ENCODE measurements at places on chromosomes 4 and X.

DNA sequence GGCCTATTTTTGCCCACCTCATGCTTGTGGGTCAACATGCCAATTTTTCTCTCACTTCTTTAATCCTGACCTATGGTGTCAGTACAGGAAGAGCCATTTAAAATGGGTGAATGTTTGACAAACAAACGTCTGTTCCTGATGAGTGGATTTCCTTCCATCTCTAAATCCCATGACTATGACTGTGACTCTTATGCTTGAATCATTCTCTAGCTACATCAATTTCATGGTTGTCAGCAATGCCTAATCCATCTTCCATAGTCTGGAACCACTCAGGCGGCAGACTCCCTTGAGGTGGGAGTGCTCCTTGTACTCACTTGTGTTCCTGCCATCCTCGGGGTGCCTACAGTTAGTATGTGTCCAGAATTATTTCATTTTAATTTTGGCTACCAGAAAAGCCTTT lies 194.9 kb upstream of the RPS6KA3 start:
- H3K27ac ChIP-seq: no peak overlapping the region
- H3K36me3 ChIP-seq: no peaks in the 10 kb centered on the region
- H3K4me1 ChIP-seq: no peaks in the 10 kb centered on the region
- no peaks in the 10 kb centered on the region for H3K27me3 ChIP-seq
- DNase-seq: no peak

DNA sequence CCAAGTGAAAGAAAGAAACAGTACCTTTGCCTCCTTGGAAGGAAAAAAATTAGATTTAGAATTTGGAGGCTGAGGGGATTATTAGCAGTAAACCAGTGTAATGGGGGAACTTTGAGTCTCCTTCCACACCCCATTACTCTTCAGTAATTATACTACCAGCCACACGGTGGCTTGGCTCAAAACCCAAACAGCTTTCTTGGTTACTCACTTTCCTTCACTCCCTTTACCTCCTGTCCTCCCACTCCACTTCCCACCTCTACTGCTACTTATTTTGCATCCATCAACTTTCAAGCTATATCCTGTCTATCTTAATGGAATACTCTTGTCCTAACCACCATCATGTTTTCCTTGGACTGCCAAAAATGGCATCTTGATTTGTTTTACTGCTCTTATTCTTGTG lies 310.6 kb upstream of the AADAT start:
- no peaks in the 10 kb centered on the region for H3K4me1 ChIP-seq
- no peak for DNase-seq
- H3K27ac ChIP-seq: no peak overlapping the region
- H3K36me3 ChIP-seq: no peaks in the 10 kb centered on the region

DNA sequence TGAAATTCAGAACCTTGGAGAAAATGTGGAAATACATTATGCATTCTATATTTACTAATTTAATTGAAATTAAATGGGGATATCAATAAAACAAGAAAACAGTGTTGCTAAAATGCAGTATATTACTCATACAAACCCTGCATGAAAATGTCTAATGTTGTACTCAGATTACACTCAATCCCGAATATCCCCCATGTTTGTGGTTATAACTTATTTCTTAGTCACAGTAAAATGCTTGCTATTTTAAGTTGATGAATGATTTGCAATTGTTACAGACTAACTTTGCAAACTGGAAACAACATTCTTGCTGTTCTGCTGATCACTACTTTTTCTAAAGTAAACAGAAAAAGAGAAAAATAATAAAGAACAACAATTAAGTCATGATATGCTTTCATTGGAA lies 33.1 kb upstream of the ANXA10 start:
- H3K27me3 ChIP-seq: peaks cover 28% of the 10 kb centered on the region
- no peak overlapping the region for H3K27ac ChIP-seq
- no peak for DNase-seq
- H3K36me3 ChIP-seq: no peaks in the 10 kb centered on the region

- no peak overlapping the region for H3K4me3 ChIP-seq
- H3K27ac ChIP-seq: no peak overlapping the region
- peaks cover 21% of the 10 kb centered on the region for H3K4me1 ChIP-seq
- H3K27me3 ChIP-seq: peaks cover 3% of the 10 kb centered on the region
- H3K36me3 ChIP-seq: no peaks in the 10 kb centered on the region
These were observed 53.2 kb upstream of the C1QTNF7 start for GRCh38 chr4:15374656-15375055.

DNA sequence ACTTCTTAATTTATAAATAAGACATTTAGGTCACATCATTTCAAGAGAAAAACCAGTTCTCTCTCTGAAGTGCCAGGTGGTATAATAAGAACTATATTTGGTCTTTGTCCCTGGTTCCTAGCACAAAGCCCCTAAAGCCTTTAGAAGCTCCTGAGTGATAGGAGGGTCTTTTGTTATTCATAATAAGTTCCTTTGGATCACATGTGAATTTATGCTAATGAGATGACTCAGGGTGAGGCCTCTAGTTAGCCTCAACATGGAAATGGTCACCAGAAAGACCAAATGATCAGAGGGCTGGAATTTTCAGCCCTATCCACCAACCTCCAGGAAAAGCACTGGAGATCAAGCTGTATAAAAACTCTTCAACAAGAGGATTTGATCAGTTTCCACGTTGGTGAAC lies 68.1 kb upstream of the BLTP1 start:
- H3K4me3 ChIP-seq: no peak overlapping the region
- H3K27ac ChIP-seq: no peak overlapping the region
- no peak for DNase-seq
- peaks cover 5% of the 10 kb centered on the region for H3K4me1 ChIP-seq
- H3K27me3 ChIP-seq: peaks cover 18% of the 10 kb centered on the region
- no peaks in the 10 kb centered on the region for H3K36me3 ChIP-seq

DNA sequence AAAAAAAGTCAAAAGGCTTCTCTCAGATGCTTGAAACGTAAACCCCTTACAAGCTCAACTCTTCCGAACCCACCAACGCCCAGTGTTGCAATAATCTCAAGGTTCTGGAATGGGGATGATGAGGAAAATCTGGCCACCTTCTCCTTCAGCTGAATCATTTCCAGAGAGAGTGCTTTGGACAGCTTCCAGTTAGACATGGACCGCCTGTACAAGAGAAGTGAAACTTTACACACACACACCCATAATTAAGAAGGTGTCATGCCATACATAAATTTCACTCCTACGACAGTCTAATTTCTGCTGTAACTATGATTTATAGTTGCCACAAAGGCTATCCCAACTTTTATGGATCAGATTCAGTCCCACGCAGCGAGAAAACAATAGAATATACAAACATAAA lies 72.3 kb downstream of the PRKG2 start:
- no peak overlapping the region for H3K4me3 ChIP-seq
- H3K36me3 ChIP-seq: no peaks in the 10 kb centered on the region
- no peaks in the 10 kb centered on the region for H3K4me1 ChIP-seq
- DNase-seq: no peak
- no peaks in the 10 kb centered on the region for H3K27me3 ChIP-seq
